ENCODE measurements at places on chromosomes 12 and 14. TPM values are rescaled to one million over a fixed set of nuclear protein-coding genes. Genes with fewer than 3 reads are reported as not detected.
A peak's percentile ranks its signal among the peaks of the same experiment; 100 is the strongest.

DNA sequence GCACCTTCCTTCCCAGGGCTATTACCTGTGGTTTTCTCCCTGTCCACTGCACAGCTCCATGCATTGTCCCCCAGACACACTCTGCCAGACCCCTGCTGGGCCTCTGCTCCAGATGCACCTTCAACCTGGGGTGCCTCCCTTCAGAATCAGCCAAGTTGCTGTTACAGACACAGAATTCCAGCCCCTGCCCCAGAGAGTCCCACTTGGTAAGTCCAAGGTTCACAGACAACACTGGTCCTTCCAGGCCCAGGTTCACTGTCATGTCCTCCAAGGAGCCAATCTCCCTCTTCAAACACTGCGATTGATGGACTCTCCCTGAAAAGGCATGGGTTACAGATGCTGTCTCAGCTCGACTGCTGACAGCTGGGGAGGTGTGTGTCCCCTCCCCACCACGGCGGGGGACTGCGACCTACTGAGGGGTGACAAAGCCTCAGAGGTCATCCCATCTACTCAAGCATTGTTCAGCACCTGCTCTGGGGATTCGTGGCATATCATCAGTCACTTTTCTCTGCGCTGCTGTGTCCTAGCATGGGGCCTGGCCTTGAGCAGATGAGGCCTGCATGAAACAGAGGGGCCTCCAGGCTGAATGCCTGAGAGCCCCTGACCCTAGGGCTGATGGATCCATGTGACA lies 24.3 kb downstream of the CALM1 start:
- H3K27me3 ChIP-seq: no peaks in the 10 kb centered on the region
- no peaks in the 10 kb centered on the region for H3K4me1 ChIP-seq
- DNase-seq: no peak
- H3K4me3 ChIP-seq: no peak overlapping the region
- no peaks in the 10 kb centered on the region for H3K36me3 ChIP-seq

The P2RX2 gene
- not detected for total RNA-seq

DNA sequence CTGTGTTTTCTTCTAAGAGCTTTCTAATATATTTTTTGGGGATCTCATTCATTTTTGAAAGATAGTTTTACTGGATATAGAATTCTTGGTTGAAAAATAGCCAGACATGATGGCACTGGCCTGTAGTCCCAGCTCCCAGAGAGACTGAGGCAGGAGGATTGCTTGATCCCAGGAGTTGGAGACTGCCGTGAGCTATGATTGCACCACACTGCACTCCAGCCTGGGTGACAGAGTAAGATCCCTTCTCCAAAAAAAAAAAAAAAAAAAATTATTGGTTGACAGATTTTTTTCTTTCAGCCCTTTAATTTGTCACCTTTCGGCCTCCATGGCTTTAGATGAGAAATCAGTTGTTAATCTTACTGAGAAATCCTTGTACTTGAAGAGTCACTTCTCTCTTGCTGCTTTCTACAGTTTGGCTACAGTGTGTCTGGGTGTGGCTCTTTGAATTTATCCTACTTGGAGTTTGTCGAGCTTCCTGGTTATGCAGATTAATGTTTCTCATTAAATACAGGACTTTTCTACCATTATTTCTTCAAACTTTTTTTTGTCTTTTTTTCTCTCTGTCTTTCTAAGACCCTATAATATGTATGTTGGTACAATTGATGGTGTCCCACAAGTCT lies 60.2 kb upstream of the AMN start:
- no peaks in the 10 kb centered on the region for H3K27me3 ChIP-seq
- peaks cover 10% of the 10 kb centered on the region for H3K4me1 ChIP-seq
- peak overlapping the region; percentile 86 for H3K27ac ChIP-seq
- H3K36me3 ChIP-seq: peaks cover 65% of the 10 kb centered on the region
- H3K4me3 ChIP-seq: no peak overlapping the region

GRCh38 chr14:35180179-35180578 lies 57.8 kb downstream of the PRORP start:
- H3K36me3 ChIP-seq: peaks cover 1% of the 10 kb centered on the region
- no peak overlapping the region for H3K27ac ChIP-seq
- H3K4me1 ChIP-seq: no peaks in the 10 kb centered on the region
- H3K4me3 ChIP-seq: no peak overlapping the region
- no peaks in the 10 kb centered on the region for H3K27me3 ChIP-seq

DNA sequence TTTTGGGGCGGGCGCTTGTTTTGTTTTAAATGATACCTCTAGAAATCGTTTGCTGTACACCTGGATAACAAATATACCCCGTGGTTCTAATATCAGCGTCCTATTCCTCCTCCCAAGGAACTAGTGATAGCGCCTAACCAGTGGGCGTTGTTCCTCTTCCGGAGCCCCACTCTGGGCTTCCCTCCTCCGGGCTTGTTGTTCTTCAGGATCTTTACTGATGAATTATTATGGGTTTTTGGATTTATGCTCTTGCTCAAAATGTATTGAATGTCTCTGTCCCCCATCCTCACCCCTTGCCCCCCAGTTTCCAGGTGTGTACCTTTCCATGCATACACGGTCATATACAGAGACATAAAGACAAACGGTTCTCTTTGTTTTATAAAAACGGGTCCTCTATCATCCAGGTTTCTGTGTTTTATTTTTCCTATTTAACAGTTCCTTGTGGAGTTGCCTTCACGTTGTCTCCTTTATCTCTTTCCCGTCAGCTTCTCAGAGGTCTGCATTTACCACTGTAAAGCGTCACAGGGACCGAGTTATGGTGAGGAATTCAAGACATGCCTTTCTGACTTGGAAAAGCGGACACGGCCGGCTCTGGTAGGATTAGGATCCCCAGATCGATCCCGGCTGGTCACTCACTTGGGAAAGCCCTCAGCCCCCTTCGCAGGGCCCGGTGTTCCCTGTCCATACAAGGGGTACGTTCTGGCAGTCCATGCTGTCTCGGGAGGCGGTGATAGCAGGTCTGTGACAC lies 655 bp upstream of the PLEKHG3 start:
- H3K27ac ChIP-seq: no peak overlapping the region
- H3K4me1 ChIP-seq: peaks cover 34% of the 10 kb centered on the region
- H3K4me3 ChIP-seq: peak overlapping the region; percentile 72
- H3K36me3 ChIP-seq: no peaks in the 10 kb centered on the region
- peaks cover 40% of the 10 kb centered on the region for H3K27me3 ChIP-seq
- no peak for DNase-seq

The SPX gene
- total RNA-seq: 1.6 TPM

The RNASE4 gene
- total RNA-seq: 0.79 TPM

DNA sequence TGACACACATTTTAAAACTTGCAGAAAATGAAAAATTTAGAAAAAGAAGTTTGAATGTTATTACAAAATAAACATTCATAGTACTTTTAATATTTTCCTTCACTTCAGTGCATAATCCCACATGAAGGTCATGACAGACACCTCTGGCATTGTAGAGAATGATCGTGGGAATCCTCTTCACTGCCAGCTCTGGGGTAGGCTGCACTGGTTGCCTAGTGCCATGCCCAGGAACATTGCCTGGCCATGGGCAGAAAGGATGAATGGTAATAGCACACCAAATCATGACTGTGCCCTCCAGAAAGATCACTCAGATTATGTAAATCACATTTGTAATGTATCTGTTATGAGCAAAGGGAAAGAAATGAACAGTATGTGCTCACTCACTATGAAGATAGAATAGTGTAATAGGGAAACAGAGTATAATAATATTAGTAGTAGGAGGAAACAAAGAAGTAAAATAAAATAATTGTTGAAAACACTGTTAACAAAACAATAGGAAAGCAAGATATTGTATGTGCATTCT lies 161.6 kb downstream of the PLCZ1 start:
- H3K27ac ChIP-seq: no peak overlapping the region
- H3K36me3 ChIP-seq: no peaks in the 10 kb centered on the region
- no peak for DNase-seq
- H3K4me3 ChIP-seq: no peak overlapping the region

GRCh38 chr12:52300796-52301691 lies 9.7 kb upstream of the KRT81 start:
- no peaks in the 10 kb centered on the region for H3K36me3 ChIP-seq
- H3K27ac ChIP-seq: no peak overlapping the region
- H3K4me3 ChIP-seq: no peak overlapping the region
- peaks cover 13% of the 10 kb centered on the region for H3K4me1 ChIP-seq

The AJUBA gene
- 2.2 TPM for total RNA-seq

The DBX2 gene
- total RNA-seq: not detected

DNA sequence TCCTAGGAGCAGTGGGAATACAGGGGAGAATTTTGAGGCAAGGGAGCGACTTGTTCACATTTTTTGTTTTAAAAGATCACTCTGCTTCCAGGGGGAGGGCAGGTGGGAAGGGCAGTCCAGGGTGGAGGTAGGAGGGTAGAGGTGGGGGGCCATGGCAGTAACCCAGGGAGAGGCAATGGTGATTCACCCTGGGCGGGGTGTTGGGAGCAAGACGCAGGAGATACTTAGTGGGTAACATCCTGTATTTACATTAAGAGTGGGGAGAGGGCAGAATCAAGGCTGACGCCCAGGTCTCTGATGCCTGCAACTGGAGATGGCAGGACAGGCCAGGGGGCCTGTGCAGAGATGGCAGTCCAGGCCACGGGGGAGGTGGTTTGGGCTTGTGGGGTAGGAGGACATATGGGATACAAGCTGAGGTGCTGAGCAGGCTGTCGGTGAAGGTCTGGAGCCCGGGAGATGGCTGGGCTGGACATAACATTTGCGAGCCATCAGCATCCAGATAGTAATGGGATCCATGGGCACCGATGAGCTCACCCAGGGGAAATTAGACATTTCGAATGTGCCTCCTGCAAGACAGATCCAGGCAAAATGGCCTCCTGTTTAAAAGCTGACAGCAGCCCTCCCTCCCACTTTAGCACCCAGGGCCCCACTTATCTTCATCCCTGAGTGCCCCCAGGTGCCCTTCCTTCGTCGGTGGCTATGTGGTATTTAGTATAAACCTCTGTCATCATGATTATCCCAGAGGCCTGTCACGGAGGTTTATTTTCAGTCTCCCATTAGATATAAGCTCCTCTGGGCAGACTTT lies 9.3 kb downstream of the EML1 start:
- H3K27ac ChIP-seq: no peak overlapping the region
- no peaks in the 10 kb centered on the region for H3K36me3 ChIP-seq
- H3K27me3 ChIP-seq: peaks cover 29% of the 10 kb centered on the region
- no peaks in the 10 kb centered on the region for H3K4me1 ChIP-seq

The LRRIQ1 gene
- not detected for total RNA-seq

DNA sequence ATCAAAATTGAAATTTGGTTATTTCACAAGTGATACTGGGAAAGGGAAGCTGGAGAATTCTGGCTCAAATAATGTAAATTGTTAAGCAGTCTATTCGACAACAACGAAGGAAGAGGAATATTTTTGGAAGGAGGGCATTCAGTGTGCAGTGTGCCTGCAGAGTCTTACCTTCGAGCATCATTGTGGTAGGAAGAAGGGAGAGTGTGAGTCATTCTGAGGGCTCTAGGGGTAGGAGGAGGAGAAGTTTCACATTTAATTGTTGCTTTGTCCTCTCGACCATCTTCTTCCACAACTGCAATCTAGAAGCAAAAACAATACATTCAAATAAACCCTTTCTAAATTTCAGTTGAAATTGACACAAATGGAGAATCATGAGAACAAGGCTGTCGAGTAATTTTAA lies 263.0 kb downstream of the ACSS3 start:
- no peak overlapping the region for H3K27ac ChIP-seq
- no peaks in the 10 kb centered on the region for H3K4me1 ChIP-seq

DNA sequence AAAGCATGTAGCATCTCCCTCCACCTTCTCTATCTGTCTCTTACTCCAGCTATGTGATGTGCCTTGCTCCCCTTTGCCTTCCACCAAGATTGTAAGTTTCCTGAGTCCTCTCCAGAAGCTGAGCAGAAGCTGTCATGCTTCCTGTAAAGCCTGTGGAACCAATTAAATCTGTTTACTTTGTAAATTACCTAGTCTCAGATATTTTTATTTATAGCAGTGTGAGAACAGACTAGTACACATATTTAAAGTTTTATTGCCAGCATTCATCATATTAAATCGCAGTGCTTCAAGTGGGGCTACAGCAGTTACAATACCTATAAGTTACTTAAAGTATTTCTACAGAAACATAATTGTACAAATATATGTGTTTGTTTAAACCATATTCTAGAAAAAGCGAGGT lies 973.1 kb downstream of the SLC16A7 start:
- no peak overlapping the region for H3K4me3 ChIP-seq
- H3K36me3 ChIP-seq: no peaks in the 10 kb centered on the region
- DNase-seq: no peak
- H3K27ac ChIP-seq: no peak overlapping the region
- no peaks in the 10 kb centered on the region for H3K4me1 ChIP-seq
- no peaks in the 10 kb centered on the region for H3K27me3 ChIP-seq

GRCh38 chr12:128801879-128802391 lies 21.8 kb downstream of the SLC15A4 start:
- H3K27me3 ChIP-seq: no peaks in the 10 kb centered on the region
- H3K4me1 ChIP-seq: peaks cover 16% of the 10 kb centered on the region
- DNase-seq: no peak
- H3K36me3 ChIP-seq: peaks cover 39% of the 10 kb centered on the region
- H3K4me3 ChIP-seq: no peak overlapping the region

DNA sequence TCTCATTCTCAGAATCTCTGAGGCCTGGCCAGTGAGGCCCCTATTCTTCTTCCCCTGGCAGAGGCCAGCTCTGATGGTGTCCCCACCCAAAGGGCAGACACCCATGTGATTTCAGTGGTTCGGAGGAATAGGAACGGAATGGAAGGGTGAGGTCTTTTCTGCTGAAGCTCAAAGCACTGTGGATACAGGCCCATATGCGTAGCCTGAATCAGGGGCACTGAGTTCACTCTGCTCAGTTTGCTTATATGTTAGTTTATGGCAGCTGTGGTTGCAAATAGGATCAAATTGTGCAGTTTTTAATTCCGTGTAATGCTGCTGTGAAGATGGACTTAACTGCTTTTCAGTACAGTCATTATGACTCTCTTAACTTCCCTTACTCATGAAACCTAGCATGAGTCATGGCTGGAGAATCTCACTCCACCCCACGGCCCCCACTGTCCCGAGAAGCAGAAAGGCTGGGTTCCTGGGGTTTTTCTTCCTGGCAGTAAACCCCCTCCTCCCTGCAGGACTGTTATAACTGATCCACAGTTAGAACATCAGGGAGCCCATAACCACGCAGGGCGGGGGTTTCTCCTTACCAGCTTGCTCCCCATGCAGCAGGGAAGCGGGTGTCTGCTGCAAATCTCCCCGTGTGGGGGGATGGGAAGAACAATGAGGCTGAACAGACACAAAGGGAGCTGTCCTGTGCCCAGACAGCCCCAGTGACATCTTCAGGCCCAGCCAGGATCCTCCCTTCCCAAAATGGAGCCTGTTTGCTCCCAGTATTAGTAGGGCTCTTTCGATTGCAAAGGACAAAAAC lies 122.7 kb downstream of the SLC38A6 start:
- H3K4me3 ChIP-seq: peak overlapping the region; percentile 56
- no peaks in the 10 kb centered on the region for H3K36me3 ChIP-seq
- H3K4me1 ChIP-seq: peaks cover 26% of the 10 kb centered on the region
- DNase-seq: peak; percentile 40

Data from activated T-cell treated with anti-CD3 and anti-CD28 coated beads, Interleukin-2, amount 50 U/mL, for 72 hours (primary cell).